ENCODE measurements at places on chromosomes 6 and 20.

DNA sequence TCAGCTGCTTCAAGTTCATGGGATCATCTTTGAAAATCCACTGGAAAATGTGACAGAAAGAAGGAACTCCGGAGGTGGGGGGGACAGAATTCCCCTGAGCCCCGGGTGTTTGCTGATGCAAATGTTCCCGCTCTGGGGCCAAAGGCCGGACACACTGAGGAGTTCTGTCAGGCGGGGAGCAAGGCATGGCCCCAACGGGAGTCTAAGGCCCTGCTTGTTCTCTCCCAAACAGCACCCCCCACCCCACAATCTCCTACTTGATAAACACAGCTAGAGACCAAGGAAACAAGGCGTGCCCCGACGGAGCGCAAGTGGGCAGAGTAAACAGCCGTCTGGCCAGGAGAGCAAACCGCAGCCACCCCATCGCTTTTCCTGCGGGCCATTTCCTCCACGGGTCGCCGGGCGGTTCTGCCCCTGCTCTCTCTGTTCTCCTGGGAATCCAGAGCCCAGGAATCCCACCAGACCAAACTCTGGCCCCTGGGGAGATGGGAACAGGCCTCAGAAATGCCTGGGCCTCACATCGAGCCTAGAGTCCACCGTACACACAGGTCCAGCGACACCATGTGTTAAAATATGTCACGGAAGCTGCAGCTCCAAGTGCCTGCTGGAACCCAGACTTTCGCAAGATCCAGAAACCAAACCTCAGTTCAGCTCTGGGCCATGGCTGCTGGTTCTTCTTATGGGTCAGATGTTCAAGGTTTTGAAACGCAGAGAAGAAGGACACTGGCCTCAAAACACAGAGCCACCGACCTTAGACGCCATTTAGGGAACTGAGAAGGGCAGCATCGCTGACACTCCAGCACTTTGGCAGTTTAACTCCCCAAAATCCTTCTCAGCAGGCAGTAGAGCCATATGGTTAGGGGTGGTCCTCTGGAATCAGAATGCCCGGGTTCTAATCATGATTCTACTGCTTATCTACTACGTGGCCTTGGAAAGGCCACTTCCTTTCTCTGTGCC lies 104.2 kb downstream of the PREX1 start:
- no peak for DNase-seq

GRCh38 chr6:110233770-110234374 lies 53.6 kb downstream of the CDC40 start:
- DNase-seq = no peak

DNA sequence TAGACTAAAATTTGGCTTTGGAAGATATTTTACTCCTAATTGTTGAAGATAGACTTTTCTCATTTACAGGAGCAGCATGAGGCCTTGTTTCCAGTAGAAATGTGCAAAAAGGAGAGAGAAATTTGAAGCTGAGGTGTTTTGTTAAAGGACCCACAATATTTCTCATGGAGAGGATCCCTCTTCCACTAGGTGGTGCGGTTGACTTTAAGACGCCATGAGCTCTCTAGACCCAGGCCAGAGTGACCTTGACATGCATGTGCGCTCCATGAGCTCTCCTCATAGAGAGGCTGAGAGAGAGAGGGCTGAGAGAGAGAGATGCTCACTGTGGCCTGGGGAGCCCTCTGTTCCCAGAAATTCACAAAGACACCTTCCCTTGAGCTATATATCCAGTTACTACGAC lies 861.2 kb upstream of the EYS start:
- no peak for DNase-seq

- DNase-seq = no peak
Measured at GRCh38 chr6:169424821-169425240, 171.2 kb upstream of the THBS2 start.

GRCh38 chr6:6461138-6461537 lies 127.4 kb upstream of the LY86 start:
- no peak for DNase-seq

DNA sequence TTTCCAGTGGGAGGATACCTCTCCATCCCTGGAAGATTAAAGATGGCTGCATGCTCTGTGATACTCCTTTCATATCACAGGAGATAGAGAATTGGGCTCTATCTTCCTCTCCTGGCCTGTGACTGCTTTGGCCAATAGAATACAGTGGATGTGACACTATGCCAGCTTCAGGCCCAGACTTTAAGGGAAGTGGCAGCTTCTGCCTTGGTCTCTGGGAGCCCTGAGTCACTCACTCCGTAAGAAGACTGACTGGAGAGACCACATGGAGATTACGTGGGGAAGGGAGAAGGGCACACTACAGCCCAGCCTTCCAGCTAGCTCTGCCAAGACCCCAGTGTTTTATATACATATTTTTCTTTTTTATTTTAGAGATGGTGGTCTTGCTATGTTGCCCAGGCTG lies 10.4 kb upstream of the MMP9 start:
- DNase-seq = no peak

DNA sequence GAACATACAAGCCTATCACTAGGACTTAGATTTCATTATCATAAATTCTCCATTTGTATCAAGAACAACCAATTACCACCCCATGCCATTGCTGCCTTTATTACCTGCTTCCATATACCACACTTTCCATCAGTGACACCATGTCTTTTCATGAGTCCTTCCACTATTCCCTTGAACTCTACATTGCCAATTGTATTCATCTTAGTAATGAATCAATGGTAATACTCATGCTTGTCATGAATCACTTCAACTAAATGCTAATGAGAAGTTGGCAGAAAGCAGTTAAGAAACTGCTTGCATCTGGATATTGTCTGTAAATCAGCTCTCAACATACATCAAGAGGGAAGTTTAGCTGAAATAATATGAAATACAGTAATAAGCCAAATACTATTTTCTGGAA lies 61.2 kb upstream of the RNF217 start:
- DNase-seq = no peak

GRCh38 chr6:34506718-34507117 lies 40.8 kb downstream of the PACSIN1 start:
- no peak for DNase-seq

Data from NCI-H2171 (cell line).